Upper lobe of left lung (tissue), 6 donors: ENCODE measurements at places on chromosomes 1 and 21.

DNA sequence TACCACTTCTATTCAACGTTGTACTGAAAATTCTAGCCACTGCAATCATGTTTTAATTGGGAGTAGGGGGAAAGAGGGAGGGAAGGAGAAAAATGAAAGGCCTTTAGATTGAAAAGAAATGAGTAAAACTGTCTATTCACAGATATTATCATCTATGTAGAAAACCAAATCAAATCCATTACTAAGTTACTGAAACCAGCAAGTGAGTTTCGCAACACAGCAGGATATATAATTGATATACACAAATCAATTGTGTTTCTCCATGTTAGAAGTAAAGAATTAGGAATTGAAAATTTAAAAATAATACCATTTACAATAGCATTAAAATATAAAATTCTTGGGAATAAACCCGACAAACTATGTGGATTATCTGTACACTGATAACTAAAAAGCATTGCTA is 19.2 kb downstream of the SFT2D2 start:
- no peak for DNase-seq

- DNase-seq: no peak
Measured at GRCh38 chr21:18041012-18041411, 203.6 kb upstream of the CHODL start.

GRCh38 chr1:229102741-229103391 is 168.0 kb upstream of the RAB4A start:
- DNase-seq: no peak

DNA sequence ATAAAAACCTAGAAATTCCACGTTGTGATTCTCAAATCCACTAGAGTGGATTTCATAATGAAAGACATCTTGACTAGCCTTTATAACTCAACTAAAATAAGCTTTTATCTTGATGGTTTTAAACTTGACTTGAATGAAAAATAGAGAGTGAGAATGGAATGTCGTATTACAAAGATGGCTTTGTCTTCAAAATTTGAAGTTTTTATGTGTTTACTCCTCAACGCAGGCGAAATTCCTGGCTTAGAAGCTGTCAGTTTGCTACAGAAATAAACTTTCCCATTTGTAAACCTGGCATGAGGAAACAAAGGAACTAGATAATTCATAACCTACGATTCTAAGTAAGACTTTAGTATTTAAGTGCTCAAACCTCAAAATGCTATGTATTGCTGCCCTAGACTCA is 90.0 kb upstream of the KRTAP19-8 start:
- no peak for DNase-seq

DNA sequence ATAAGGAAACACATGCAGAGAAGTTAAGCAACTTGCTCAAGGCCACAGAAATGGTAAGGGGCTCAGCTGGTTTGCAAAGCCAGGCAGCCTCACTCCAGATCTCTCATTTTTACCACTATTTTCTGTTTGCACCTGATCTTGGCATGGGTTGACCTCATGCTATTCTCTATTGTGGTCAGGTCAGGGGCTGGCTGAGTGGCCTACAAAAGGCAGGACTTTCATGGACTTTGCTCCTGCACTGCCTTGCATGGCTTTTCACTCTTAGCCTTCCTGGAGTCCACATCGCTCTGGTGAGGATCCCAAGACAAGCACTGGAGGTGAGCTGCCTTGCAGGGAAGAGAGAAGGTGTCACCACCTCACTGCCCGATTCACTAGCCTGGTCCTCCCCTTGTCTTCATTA is 56.8 kb upstream of the CSF3R start:
- no peak for DNase-seq

- no peak for DNase-seq
Measured at GRCh38 chr21:15343066-15343465, 278.3 kb upstream of the NRIP1 start.
